ENCODE measurements at places on chromosomes 2 and 18.
A peak's percentile ranks its signal among the peaks of the same experiment; 100 is the strongest.

DNA sequence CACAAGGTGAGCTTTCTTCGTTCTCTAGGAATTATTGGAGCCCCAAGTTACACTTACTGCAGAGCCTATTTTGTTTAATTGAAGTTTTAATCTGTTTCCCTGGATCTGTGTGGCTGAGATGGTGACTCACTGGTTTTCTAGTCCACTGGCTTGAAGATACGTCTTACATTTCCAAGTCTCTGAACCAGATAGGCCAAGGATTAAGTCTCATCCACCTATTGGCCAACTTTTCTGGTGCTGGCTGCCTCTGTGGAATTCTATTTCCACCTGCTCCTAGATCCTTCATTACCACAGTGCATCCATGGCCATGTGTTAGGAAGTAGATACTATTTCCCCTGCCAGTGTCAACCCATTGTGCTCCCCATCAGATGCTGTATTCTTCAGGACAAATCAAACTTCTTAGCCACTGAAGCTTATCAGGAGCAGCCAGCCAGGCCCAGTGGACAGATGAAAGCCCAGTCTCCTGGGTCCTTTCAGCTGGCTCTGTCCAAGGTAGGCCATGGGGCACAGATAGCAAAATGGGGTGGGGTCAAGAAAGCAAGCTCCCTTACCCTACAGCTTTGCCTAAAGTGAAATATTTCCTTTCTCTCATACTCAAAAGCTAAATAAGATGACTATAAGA is 198.8 kb upstream of the TCF4 start:
- DNase-seq, result no peak

DNA sequence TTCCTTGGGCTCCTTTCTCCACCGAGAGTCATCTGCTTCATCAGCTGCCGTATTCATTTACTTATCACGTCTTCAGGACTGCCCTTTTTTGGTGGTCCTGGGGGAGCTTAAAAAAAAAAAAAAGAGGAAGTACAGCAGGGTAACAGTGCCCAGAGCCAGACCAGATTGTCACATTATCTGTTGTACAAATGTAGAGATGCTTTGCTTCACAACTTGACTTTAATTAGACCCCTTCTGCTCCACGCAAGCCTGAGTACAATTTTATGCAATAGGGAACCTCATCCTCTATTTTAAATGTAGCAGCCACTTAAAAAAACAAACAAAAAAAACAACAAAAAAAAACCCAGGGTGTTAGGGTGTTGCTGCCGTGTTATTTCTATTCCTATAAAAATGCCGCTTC is 128.3 kb downstream of the PRPF40A start:
- DNase-seq, result no peak

GRCh38 chr18:51731070-51731469 is 533.6 kb upstream of the MEX3C start:
- DNase-seq, result no peak

DNA sequence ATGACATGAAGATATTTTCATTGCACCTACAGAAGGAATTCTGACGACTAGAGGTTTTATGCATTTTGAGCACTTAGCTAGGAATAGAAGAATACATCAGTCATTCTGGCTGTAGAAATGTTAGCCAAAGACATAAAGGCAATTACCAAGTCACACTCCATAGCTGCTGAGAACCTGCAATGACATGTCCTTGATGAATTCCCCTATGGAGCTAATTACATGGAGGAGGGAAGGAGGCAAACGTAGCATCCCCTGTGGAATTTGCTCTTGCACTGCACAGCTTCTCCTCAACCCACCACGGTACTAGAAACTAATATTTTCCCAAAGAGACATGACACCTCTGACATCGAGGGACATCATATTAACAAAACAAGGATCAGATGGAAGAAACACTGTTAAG is 174.0 kb upstream of the SESTD1 start:
- DNase-seq, result no peak

DNA sequence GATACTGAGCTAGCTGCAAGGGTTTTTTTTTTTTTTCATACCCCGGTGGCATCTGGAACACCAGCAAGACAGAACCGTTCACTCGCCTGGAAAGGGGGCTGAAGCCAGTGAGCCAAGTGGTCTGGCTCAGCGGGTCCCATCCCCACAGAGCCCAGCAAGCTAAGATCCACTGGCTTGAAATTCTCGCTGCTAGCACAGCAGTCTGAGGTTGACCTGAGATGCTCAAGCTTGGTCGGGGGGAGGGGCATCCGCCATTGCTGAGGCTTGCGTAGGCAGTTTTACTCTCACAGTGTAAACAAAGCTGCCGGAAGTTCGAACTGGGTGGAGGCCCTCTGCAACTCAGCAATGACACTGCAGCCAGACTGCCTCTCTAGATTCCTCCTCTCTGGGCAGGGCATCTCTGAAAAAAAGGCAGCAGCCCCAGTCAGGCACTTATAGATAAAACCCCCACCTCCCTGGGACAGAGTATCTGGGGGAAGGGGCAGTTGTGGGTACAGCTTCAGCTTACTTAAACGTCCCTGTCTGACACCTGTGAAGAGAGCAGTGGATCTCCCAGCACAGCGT is 5.1 kb upstream of the MIB1 start:
- no peak for DNase-seq

- DNase-seq, result no peak
Measured at GRCh38 chr2:201285499-201285898, 25.2 kb downstream of the CASP8 start.

DNA sequence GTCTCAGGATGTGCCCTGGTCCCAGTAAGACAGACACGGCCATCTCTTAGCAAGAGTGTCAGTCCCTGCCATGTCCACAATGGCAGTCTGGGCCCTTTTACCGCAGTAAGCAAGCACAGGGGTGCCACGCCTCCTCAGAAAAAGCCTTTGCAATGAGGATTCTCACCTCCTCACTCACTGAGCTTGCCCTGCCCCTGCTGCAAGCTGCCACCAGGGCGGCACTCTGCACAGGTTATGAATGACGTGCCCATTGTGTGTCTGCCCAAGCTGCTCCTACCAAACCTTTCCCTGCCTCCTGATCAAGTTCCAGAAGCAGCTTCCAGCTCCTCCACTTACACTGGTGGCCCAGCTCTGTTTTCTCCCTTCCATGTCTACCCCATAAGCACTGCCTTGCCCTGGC is 23.3 kb downstream of the ERCC3 start:
- DNase-seq, result no peak

GRCh38 chr2:202278036-202278760 is 12.6 kb downstream of the NOP58 start:
- DNase-seq, result no peak

GRCh38 chr2:64186699-64187605 is 42.7 kb upstream of the PELI1 start:
- no peak for DNase-seq

GRCh38 chr2:108637304-108637669 is 82.0 kb upstream of the RANBP2 start:
- no peak for DNase-seq

DNA sequence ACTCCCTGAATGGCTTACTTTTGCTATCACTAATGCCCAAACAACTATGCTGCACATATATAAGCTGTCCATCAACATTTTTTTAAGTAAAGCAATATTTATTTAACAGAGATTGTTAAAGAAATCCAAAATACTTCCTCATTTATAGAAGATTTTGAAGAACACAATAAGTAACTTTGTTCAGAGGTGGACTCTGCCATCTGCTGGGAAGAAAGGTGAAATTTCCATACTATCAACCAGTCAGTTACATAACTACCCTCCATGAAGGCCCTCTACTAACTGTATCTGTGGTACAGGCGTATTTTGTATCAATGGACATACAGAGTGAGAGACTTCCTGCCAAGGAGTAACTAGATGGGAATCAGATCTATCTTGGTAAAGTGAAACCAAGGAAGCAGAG is 106.0 kb downstream of the DTNB start:
- DNase-seq, result peak; percentile 10

DNA sequence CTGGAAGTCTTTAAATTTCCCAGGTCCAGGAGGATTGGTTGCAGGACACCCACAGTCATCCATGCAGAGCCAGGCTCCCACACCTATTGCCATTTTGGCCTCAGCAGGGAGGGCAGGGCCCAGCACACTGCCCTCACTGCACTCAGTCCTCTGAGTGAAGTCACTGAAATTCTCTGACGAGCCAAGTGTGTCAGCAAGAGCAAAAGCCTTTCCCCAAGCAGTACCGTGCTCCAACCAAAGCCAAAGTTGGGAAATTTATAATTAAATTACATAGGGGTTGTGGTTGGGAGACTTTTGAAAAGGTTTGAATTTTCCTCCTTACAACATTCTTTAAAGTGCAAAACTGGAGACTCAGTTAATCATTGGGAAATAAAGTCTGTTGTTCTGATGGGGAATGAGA is 98.5 kb upstream of the CD226 start:
- no peak for DNase-seq

DNA sequence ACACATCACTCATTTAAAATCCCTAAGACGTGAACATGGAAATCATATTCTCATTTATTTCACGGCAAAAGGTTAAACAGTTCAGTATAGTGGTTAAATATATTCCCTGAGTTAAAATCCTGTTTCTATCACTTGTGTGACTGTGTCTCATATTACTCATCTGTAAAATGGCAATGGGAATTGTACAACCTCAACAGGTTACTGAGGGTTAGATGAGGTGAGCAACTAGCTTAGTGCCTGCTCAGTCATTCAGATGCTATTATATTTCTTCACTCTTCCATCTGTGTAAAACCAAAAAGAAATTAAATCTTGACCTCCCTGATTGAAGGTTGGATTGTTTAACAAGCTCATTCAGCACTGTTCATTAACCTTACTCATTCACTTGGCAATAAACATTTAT is 212.4 kb upstream of the STK17B start:
- DNase-seq, result no peak

DNA sequence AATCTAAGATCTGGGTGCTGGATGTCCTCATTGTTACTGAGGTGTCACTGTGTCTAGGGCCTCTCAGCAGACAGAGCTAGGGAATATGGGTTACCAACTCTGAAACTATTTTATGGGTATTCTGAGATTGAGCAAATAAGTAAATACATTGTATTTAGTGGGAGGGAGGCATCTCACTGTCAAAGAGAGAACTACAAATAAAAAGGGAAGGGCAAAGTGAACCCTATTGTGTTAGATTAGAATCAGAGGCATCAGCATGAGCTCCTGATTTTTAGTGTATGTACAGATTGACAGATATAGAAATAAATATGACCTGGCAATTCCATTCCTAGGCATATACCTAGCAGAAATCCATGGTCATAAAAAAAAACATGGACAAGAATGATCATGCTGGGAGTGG is 33.9 kb upstream of the RAB6C start:
- DNase-seq, result no peak

- no peak for DNase-seq
Measured at GRCh38 chr2:213022987-213023386, 128.4 kb downstream of the IKZF2 start.

DNA sequence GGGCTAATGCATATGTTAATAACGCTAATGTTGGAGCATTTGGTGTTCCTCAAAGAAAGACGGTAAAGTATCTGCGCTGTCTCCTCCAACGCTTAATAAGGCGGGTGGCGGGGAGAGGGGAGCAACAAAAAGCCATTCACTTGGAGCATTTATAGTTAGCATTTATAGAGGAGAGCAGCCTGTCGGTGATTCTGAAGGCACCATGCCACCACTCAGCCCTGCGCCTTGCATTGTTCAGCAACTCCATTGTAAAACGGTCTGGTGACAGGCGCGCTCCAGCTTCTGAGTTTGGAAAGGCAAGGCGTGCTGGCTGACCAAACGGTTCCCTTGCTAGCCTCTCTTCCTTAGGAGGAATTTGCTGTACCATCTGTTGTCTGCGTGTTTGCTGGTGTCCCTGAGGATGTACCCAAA is 83.9 kb downstream of the LYPD1 start:
- DNase-seq, result no peak

DNA sequence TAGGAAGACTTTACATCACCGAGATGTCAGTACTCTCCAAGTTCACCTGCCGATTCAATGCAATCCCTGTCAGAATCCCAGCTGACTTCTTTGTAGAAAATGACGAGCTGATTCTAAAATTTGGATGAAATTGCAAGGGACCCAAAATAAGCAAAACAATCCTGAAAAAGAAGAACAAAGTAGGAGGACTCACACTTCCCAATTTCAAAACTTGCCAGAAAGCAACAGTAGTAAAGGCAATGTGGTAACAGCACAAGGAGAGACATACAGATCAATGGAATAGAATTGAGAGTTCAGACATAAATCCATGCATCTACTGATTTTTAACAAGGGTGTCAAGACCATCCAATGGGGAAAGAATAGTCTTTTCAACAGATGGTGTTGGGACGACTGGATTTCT is 52.2 kb downstream of the SMAD7 start:
- no peak for DNase-seq

DNA sequence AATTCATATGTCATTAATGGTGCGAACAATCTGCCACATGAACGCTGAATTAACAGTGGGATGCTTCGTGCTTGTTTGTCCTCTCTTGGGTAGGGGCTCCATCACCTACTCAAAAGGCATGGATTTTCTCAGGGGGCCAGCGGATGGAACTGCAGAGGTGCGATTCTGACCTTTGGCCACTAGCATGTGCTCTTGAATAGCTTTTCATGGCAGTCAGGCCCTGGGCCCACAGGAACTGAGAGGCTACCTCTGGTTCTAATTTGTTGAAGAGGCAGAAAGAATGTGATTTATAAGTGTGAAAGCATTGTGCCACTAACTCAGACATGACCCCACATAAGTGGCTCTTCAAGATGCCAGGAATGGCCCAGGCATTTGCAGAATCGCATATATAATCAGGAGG is 283.2 kb downstream of the INSIG2 start:
- DNase-seq, result peak; percentile 19

DNA sequence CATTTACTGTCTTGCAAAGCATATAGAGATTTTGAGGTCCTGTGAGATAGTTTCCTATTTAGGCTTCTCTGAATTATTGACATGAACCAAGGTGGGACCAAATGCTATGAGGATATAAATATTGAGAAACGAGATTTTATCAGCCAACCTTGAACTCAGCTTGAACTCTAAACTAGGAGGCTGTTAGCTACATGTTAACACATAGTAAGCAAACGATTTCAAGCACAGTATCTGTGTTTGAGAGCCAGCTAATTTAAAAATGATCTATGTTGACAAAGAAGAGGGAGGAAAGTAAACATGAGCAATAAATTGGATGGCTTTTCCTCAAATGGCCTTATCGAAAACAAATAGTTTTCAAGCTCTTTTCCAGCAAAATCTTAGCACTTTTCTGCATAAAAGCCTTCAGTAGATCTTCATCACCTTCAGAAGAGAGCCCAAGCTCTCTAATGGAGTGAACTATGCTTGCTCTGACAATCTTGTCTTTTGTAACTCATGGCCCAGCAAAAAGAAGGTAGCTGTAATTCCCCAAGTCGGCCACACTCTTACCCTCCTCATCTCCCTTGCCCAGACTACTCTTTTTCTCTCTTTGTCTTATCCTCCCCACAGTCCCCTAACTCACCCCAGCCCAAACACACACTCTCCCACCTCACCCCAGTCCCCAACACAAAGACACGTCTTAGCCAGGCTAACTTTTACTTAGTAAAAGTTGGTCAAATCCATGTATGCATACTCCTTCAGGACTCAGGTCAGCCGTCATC is 14.7 kb downstream of the CD28 start:
- DNase-seq, result no peak

DNA sequence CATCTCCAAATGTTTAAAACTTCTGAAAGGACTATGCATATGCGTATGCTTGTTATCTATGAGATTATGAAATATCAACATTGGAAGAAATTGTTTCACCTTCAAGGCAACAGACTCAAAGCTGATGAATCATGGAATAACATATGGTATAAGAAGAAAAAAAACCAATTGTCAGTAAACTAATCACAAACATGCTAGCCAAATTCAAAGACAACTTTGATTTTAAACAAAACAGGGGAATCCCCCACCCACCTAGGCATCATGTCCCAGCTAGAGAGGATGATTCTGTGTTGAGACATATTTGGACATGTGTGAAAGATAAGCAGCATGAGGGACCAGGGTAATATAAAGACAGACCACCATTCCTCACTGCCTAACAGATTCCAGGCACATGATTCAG is 147.7 kb downstream of the WDPCP start:
- DNase-seq, result no peak
